SK-N-SH treated with all-trans-retinoic acid at 6 μM for 48 hours (cell line): ENCODE measurements at places on chromosomes 5 and 9.
A peak's percentile ranks its signal among the peaks of the same experiment; 100 is the strongest.

- no peak for ATAC-seq
Observed at GRCh38 chr5:160363660-160364395, 6.6 kb downstream of the C1QTNF2 start.

DNA sequence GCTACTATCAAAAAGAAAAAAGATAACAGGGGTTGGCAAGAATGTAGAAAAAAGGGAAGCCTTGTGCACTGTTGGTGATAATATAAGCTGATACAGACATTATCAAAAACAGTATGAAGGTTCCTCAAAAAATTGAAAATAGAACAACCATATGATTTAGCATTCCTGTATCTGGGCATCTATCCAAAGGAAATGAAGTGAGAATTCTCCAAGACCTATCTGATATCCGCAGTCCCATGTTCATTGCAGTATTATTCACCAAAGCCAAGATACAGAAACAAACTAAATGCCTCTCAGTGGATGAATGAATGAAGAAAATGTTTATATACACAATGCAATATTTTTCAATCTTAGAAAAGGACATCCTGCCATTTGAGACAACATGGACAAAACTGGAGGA lies 1943.3 kb downstream of the MAT2B start:
- ATAC-seq: no peak

GRCh38 chr5:10213316-10213715 lies 36.4 kb downstream of the ATPSCKMT start:
- ATAC-seq: no peak

DNA sequence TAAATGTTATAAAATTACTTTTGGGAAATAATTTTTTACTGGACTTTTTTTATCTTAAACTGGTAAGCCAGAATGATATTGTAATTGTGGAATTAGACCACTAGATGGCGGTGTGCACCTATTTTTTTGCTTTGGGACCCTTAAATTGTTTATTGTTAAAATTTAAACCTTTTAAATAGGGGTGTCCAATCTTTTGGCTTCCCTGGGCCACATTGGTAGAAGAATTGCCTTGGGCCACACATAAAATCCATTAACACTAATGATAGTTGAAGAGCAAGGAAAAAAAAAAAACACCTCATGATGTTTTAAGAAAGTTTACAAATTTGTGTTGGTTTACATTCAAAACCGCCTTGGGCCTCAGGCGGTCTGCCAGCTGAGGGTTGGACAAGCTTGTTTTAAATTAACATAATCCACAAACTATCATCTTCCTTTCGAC lies 28.4 kb upstream of the GADD45G start:
- ATAC-seq: no peak

DNA sequence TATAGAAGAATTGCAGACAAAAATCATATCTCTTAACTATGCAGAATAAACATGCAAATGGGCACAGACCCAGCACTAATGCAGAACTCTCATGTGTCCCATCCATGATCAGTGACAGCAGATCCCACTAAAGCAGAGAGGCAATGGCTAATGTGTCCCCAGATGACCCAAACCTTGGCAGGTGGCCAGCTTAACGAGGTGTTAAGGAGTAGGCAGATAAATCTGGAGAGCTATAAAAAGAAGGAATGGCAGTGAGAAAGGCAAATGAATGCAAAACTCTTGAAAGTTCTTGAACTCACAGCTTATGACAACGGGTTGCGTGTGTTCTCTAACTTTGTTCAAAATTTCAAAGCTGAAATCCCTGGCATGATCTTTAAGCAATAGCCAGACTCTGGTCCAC lies 265.4 kb downstream of the RASEF start:
- ATAC-seq: no peak

GRCh38 chr5:60633341-60633740 lies 66.6 kb downstream of the DEPDC1B start:
- peak; percentile 84 for ATAC-seq

- ATAC-seq: no peak
Observed at GRCh38 chr9:33040792-33041431, 15.8 kb downstream of the DNAJA1 start.

DNA sequence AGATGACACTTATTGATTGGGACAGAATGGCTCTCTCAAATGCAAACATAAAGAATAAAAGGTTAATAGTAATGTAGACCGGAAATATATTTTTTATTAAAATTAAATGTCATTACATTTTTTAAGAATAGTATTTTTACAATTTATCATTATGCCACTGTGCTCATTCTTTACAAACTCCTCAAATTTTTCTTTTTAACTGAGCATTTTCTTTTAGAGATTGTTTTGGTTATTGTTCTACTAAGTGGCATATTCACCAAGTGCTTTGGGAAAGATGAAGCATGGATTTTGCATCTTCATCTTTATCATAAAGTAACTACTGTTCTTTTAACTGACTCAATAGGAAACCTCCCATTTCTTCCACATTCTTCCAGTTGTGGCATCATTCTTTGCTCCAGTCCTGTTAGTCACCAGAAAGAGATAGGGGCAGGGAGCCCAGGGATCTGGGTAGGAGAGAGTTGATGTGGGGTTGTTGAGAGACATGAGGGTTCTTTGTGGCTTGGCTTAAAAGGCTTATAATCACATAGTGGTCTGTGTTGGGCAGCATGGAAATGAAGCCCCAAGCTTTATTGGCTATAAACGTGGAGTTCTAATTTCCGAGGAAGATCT lies 69.8 kb downstream of the SYK start:
- no peak for ATAC-seq

DNA sequence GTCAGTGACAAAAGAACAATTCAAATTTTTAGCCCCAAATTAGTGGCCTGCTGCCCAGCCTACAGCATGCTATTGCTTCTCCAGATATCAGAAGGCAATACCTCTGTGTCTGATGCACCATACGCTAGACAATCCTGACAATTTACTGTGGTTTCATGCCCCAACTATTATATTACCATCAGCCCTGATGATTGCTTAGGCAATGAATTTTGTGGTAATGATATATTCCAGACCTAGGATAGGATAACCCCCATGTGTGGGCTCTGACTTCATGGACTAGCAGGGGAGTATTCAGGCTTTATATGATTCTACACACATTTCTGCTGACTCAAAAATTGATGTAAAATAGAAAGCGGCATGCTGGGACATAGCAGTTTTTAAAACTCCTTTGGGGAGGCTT lies 168.7 kb upstream of the FST start:
- no peak for ATAC-seq

GRCh38 chr5:33766023-33766422 lies 125.8 kb downstream of the ADAMTS12 start:
- no peak for ATAC-seq

DNA sequence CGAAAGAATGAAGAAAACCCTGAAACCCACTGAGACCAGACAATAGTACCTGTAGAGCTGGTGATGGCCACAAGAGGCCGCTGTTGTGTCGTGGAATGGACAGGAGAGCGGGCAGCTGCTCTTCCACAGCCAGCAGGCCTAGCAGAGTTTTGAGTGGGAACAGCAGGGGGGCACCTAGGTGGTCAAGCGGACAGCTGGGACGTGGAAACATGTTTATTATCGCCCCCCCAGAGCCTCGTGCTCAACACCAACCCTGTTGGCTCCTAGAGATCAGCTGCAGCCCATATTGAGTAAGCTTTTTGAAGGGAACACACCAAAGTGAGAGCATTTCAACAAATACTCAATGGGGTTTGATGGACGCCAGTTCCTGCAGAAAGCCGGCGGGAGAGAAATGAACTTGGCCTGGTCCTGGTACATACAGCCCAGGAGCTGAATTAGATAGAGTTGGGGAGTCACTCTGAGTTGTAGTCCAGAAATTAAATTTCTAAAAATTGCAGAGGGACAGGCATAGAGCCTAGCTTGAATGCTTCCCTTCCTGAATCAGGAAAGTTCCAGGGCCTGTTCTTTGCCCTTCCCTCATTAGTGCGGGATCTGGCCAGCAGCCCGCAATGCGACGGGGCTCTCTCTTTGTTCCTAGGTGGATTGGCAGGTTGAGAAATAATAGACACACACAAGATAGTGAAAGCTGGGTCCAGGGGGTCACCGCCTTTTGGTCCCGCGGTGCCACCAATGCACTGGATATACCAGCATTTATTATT lies 33.8 kb downstream of the MFAP3 start:
- ATAC-seq: peak; percentile 100

DNA sequence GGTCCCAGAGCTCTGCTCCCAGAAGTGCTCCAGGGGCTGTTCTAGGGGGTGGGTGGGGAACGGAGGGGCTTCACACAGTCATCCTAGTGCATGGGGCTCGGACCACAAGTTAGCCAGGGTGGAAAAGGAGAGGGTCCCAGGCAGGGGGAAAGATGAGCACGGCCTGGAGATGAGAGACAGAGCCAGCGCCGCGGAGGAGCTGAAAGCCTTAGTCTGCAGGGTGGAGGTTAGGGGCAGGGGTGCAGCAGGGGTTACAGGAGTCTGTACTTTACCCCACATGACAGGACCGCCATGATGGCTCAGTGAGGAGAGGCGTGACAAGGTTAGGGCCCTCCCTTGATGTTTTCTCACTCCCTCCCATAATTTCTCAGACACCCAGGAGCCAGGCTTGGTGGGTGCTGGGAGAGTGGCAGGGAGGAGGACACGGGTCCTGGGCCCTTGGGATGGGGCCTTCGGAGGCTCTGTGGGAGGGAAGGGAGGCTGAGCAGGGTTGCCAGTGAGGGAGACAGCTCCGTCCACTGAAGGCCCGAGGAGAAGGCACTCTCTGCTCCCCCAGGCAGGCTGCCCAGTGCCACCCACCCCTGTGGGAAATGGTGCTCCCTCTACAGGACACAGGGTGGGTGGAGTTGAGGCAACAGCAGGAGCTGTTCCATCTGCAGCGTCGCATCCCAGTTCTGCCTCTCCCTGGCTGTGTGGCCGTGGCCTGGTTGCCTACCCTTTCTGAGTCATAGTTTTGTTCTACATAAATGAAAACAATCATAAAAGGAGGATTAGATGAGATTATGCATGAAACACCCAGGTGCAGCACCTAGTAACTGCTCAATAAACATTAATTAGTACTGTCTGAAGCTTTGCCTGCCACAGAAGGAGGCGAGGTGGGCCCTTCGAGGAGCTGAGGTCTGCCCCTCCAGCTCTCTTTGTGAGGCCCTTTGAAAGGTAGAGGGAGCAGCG lies 66.2 kb downstream of the NDST1 start:
- ATAC-seq: peak; percentile 45

- no peak for ATAC-seq
Observed at GRCh38 chr9:127977009-127977883, 3.5 kb downstream of the EEIG1 start.

GRCh38 chr9:15298362-15298761 lies 8.7 kb downstream of the TTC39B start:
- no peak for ATAC-seq

DNA sequence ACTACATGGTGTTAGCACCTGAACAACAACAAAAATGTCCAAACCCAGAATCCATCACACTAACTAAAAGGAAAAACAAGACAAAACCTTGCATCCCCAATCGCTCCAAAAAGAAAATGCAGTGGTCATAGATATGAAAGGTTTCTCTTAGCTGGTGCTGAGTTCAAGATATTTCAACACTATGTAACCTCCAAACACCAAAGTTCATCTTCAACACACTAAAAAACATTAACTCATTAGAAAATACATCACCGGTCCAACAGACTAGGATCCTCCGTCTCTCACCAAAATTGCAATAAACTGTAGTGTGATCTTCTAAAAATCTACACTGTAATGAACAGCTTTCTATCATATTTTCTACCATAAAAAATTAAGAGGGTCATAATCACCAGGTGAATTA lies 60.8 kb downstream of the ECPAS start:
- ATAC-seq: no peak

- peak; percentile 24 for ATAC-seq
Observed at GRCh38 chr5:159449925-159450324, 119.6 kb upstream of the IL12B start.
